ENCODE measurements at places on chromosomes 5 and 9. TPM values are rescaled to one million over a fixed set of nuclear protein-coding genes. Genes with fewer than 3 reads are reported as not detected.
A peak's percentile ranks its signal among the peaks of the same experiment; 100 is the strongest.

GPR151 gene
- not detected for total RNA-seq

PCDH12 gene
- 1.0 TPM for total RNA-seq

QRFP gene
- total RNA-seq: not detected

RAD23B gene
- 98.6 TPM for total RNA-seq

CD180 gene
- 0.39 TPM for total RNA-seq

SLC4A9 gene
- total RNA-seq: not detected

STPG3 gene
- not detected for total RNA-seq

ST8SIA4 gene
- total RNA-seq: 3.8 TPM

GRCh38 chr9:131605770-131606590 lies 60.7 kb downstream of the PRRT1B start:
- peaks cover 33% of the 10 kb centered on the region for H3K4me1 ChIP-seq
- peaks cover 4% of the 10 kb centered on the region for H3K36me3 ChIP-seq
- no peak overlapping the region for H3K27ac ChIP-seq
- no peak overlapping the region for H3K4me3 ChIP-seq

- H3K4me3 ChIP-seq: no peak overlapping the region
- H3K27me3 ChIP-seq: no peaks in the 10 kb centered on the region
- no peaks in the 10 kb centered on the region for H3K36me3 ChIP-seq
- H3K4me1 ChIP-seq: peaks cover 11% of the 10 kb centered on the region
Observed at GRCh38 chr5:151239237-151239861, 13.6 kb upstream of the GM2A start.

GRCh38 chr9:129100383-129101169 lies 10.0 kb downstream of the CRAT start:
- H3K4me3 ChIP-seq: no peak overlapping the region
- H3K27me3 ChIP-seq: no peaks in the 10 kb centered on the region
- no peaks in the 10 kb centered on the region for H3K4me1 ChIP-seq
- no peak for DNase-seq
- no peak overlapping the region for H3K27ac ChIP-seq
- H3K36me3 ChIP-seq: no peaks in the 10 kb centered on the region

DNA sequence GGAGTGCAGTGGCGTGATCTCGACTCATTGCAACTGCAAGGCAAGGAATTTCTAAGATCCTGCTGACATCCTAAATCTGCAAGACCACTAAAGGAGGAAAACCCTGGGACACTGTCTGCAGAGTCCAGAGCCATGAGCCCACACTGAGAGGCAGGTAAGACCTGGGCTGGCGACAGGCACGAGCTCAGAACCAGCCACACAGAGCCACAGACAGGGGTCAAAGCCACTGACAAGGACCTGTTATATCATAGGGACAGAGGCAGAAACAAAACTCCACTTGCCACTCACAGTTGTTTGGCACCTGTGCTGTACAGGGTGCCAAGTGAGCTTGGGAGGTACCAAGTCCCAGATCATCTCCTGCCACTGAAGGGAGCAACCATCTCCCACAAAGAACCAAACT lies 34.2 kb downstream of the IPPK start:
- no peak for DNase-seq
- peaks cover 92% of the 10 kb centered on the region for H3K36me3 ChIP-seq
- H3K27ac ChIP-seq: no peak overlapping the region
- no peaks in the 10 kb centered on the region for H3K27me3 ChIP-seq
- H3K4me1 ChIP-seq: peaks cover 26% of the 10 kb centered on the region

DNA sequence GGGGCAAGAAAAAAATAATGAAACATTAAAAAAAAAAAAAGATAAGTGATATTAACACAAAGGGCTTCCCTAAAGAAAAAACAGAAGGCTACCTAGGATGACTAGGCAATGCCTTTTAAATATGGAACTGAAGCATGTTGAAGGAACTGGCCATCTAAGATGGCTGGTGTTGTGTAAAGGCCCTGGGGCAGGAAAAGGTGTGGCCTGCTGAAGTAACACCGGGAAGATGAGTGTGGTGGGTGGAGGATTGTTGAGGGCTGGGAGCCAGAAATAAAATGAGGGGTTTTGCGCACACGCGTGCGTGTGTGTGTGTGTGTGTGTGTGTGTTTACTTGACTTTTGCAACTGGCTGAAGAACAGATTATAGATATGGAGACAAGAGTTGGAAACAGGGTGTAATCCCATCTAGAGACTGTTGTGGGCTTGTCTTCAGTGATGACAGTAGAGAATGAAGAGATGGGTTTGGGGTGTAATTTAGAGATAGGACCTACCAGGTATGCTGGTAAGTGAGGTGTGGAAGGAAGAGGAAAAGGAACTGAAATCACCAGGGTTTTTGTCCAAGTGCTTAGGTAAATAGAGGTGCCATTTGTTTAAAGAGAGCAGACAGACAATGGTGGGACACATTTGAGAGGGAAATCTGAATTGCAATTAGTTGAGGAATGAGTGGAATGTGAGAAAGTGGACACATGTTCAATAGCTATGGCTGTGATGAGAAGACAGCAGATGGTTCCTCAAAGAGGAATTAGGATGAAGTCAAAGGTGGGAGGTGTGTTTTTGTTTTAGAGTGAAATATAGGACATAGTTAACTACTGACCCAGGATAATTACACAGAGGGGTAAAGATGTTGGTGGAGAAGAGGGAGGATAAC lies 33.9 kb downstream of the RAD23B start:
- H3K27me3 ChIP-seq: no peaks in the 10 kb centered on the region
- peaks cover 67% of the 10 kb centered on the region for H3K36me3 ChIP-seq
- DNase-seq: no peak
- no peaks in the 10 kb centered on the region for H3K4me1 ChIP-seq

GRCh38 chr9:94625835-94626234 lies 13.5 kb downstream of the FBP1 start:
- no peaks in the 10 kb centered on the region for H3K27me3 ChIP-seq
- H3K4me3 ChIP-seq: no peak overlapping the region
- no peaks in the 10 kb centered on the region for H3K4me1 ChIP-seq
- DNase-seq: no peak
- H3K27ac ChIP-seq: no peak overlapping the region
- no peaks in the 10 kb centered on the region for H3K36me3 ChIP-seq

- peak; percentile 14 for DNase-seq
- H3K27ac ChIP-seq: peak overlapping the region; percentile 35
- no peaks in the 10 kb centered on the region for H3K4me1 ChIP-seq
- H3K36me3 ChIP-seq: no peaks in the 10 kb centered on the region
- no peaks in the 10 kb centered on the region for H3K27me3 ChIP-seq
Observed at GRCh38 chr9:87581513-87581912, 83.8 kb downstream of the DAPK1 start.

DNA sequence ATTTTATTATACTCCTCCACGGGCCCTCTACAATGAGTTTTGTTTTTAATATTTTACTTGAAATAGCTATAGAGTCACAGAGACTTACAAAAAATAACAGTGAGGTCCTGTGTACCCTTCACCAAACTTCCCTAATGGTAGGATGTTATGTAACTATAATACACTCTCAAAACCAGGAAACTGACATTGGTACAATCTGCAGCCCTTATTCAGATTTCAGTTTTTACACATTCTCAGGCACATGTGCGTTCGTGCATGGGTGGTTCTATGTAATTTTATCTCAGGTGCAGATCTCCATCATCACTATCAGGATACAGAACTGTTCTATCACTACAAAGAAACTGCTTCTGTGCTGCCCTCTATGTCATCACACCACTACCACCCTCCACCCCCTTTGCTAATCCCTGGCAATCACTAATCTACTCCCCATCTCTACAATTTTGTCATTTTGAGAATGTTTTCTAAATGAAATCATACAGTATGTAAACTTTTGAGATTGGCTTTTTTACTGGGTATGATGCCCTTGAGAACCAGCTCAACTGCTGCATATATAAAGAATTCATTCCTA lies 16.4 kb downstream of the RAB14 start:
- no peaks in the 10 kb centered on the region for H3K4me1 ChIP-seq
- no peak for DNase-seq
- H3K36me3 ChIP-seq: no peaks in the 10 kb centered on the region
- H3K27ac ChIP-seq: no peak overlapping the region
- H3K27me3 ChIP-seq: no peaks in the 10 kb centered on the region

DNA sequence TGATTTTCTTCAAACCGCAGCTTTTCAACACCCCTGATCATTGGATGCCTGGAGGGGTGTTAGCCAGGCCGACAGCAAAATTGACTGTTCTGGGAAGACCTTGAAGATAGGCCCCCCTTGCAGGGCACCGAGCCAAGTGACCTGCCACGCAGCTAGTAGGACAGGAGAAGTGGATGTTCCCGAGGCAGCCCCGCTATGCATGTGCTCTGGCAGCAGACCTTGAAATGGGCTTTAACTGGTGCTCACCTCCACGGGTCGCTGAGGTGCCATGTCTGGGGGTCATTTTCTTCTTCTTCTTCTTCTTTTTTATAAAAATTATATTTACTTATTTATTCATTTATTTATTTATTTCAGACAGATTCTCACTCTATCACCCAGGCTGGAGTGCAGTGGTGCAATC lies 12.6 kb downstream of the FGF18 start:
- no peaks in the 10 kb centered on the region for H3K4me1 ChIP-seq
- DNase-seq: no peak
- no peaks in the 10 kb centered on the region for H3K27me3 ChIP-seq

DNA sequence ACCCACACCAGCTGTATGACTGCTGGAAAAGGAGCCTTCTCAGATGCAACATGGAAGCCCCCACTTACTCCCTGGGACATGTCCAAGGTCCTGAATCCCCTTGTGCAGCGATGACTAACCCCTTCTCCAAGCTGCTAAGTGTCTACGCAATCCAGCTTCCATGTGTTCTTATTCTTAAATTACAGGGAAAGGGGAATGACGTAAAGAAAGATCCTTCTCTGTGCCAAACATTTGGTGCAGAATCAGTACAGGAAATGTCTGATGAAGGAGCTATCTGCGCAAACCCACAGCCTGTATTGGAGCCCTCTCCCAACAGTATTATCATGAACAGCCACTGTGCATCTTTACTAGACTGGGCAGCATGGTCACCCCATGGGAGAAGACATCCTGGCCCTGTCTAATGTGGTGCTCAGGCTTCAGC lies 183.2 kb downstream of the FRMD3 start:
- no peak overlapping the region for H3K27ac ChIP-seq
- H3K27me3 ChIP-seq: no peaks in the 10 kb centered on the region
- no peaks in the 10 kb centered on the region for H3K36me3 ChIP-seq
- DNase-seq: no peak

- no peaks in the 10 kb centered on the region for H3K27me3 ChIP-seq
- H3K4me3 ChIP-seq: no peak overlapping the region
- DNase-seq: no peak
- no peaks in the 10 kb centered on the region for H3K36me3 ChIP-seq
- peaks cover 3% of the 10 kb centered on the region for H3K4me1 ChIP-seq
Observed at GRCh38 chr5:61167382-61167781, 5.1 kb upstream of the SMIM15 start.

- no peaks in the 10 kb centered on the region for H3K27me3 ChIP-seq
- H3K36me3 ChIP-seq: peaks cover 73% of the 10 kb centered on the region
- H3K4me1 ChIP-seq: no peaks in the 10 kb centered on the region
- H3K27ac ChIP-seq: no peak overlapping the region
Observed at GRCh38 chr9:122315534-122315933, 50.9 kb downstream of the MRRF start.

- no peak overlapping the region for H3K4me3 ChIP-seq
- no peaks in the 10 kb centered on the region for H3K27me3 ChIP-seq
- H3K36me3 ChIP-seq: no peaks in the 10 kb centered on the region
- H3K4me1 ChIP-seq: no peaks in the 10 kb centered on the region
Observed at GRCh38 chr9:14423815-14424261, 109.9 kb upstream of the NFIB start.

- H3K4me1 ChIP-seq: no peaks in the 10 kb centered on the region
- H3K4me3 ChIP-seq: no peak overlapping the region
- no peaks in the 10 kb centered on the region for H3K27me3 ChIP-seq
- no peak for DNase-seq
- H3K36me3 ChIP-seq: no peaks in the 10 kb centered on the region
- H3K27ac ChIP-seq: no peak overlapping the region
Observed at GRCh38 chr5:15131909-15132308, 260.3 kb upstream of the ANKH start.

DNA sequence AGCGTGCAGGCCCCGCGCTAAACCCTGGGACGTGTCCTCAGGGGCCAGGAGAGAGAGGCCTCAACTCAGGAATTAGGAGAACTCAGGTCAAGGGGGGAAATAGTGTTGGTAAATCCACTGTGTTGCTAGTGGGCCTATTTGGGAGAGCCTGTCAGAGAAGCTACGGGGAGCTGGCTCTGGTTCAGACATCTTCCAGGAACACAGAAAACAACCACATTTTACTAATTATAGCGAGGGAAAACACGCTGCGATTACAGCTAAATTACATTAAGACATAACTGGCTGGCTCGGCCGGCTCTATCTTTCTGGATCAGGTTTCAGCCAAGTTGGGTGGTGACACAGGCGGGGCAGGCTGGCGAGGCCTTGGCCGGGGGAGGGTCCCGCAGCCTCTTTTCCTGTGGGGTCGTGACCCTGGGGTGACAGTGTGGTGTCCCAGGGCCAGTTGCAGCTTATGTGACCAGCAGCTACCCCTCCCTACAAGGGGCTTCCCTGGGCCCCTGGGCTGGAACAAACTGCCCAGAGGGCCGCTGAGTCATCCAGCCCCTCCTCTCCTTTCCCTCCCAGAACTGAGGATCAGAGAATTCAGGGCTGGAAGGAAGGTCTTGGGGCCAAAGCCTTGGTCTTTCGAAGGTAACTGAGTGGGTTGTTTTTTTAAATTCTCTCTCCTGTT lies 75.1 kb downstream of the FGF18 start:
- peaks cover 6% of the 10 kb centered on the region for H3K4me1 ChIP-seq
- no peaks in the 10 kb centered on the region for H3K27me3 ChIP-seq

GRCh38 chr9:15163931-15164330 lies 143.1 kb downstream of the TTC39B start:
- H3K36me3 ChIP-seq: no peaks in the 10 kb centered on the region
- H3K4me1 ChIP-seq: no peaks in the 10 kb centered on the region
- DNase-seq: no peak
- no peak overlapping the region for H3K4me3 ChIP-seq
- H3K27me3 ChIP-seq: no peaks in the 10 kb centered on the region

GRCh38 chr5:1244976-1245375 lies 19.8 kb downstream of the SLC6A18 start:
- no peak for DNase-seq
- H3K27me3 ChIP-seq: no peaks in the 10 kb centered on the region
- no peaks in the 10 kb centered on the region for H3K36me3 ChIP-seq
- H3K4me1 ChIP-seq: no peaks in the 10 kb centered on the region
- no peak overlapping the region for H3K4me3 ChIP-seq
- H3K27ac ChIP-seq: no peak overlapping the region

- H3K27ac ChIP-seq: no peak overlapping the region
- H3K36me3 ChIP-seq: no peaks in the 10 kb centered on the region
Observed at GRCh38 chr9:90950600-90950999, 149.0 kb downstream of the SYK start.

- no peaks in the 10 kb centered on the region for H3K27me3 ChIP-seq
- H3K4me1 ChIP-seq: no peaks in the 10 kb centered on the region
- H3K36me3 ChIP-seq: no peaks in the 10 kb centered on the region
- no peak overlapping the region for H3K27ac ChIP-seq
- no peak overlapping the region for H3K4me3 ChIP-seq
- DNase-seq: no peak
Observed at GRCh38 chr5:103232393-103232999, 26.1 kb upstream of the MACIR start.

DNA sequence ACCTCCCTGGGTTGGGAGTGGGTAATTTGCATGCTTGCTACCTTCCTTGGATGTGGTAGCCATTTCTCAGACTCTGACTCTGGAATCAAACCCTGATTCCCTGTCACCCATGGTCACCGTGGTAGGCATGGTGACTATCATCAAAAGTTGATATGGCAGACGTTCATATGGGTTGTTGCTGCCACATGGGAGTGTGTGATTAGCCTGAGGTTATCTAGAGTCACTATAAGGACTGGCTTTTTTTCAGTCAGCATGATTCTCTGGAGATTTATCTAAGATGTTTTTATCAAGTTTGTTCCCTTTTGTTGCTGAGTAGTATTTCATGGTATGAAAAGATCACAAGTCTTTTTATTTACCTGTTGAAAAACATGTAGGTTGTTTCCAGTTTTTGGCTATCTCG lies 7.0 kb downstream of the RCL1 start:
- H3K36me3 ChIP-seq: no peaks in the 10 kb centered on the region
- no peak for DNase-seq
- H3K27ac ChIP-seq: no peak overlapping the region
- H3K4me1 ChIP-seq: no peaks in the 10 kb centered on the region
- no peak overlapping the region for H3K4me3 ChIP-seq

All from tibial nerve (tissue), 4 donors.